ENCODE measurements at places on chromosomes 12 and 14. TPM values are rescaled to one million over a fixed set of nuclear protein-coding genes. Genes with fewer than 3 reads are reported as not detected.

The TTC8 gene
- total RNA-seq: 23.8 TPM

The ADGRD1 gene
- under 0.01 TPM for total RNA-seq

The VRTN gene
- not detected for total RNA-seq

GRCh38 chr12:21438643-21439042 is 1.2 kb downstream of the PYROXD1 start:
- no peak for DNase-seq

DNA sequence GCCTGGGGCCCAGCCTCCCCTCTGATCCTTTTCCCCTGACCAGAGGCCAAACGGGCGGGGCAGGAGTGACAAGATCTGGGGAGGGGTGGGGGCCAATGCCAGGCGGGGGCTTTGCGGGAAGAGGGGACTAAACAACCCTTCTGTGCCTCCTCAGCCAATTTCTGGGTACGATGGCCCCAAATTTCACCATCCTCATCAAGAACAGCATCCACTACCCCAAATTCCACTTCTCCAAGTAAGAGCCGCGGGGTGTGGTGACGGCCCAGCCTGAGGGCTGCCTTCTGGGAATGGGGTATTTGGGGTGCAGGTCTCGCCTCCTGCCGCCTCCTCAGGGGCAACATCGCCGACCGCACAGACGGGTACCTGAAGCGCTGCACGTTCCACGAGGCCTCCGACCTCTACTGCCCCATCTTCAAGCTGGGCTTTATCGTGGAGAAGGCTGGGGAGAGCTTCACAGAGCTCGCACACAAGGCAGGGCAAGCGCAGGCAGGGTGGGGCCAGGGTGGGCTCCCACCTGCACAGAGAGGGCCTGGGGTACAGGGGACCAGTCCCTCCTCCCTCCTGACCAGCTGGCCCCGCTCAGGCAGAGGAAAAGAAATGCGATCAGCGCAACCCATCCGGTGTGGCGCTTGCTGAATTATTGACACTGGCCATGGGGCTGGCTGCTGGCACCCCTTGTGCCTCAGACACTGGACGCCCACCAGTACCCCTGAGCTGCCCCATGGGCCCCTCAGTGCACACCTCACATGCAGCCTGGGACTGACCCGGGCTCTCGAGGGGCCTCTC is 1.7 kb downstream of the P2RX2 start:
- no peak for DNase-seq

DNA sequence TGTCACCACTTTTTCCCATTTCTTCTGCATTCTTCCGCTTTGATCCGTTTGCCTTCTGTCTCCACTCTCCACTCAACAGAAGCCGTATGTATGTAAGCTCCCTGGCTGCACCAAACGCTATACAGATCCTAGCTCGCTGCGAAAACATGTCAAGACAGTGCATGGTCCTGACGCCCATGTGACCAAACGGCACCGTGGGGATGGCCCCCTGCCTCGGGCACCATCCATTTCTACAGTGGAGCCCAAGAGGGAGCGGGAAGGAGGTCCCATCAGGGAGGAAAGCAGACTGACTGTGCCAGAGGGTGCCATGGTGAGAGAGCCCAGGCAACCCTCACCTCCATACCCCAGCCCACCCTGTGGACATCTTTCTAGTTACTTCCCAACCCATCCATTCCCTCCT is 8.3 kb downstream of the GLI1 start:
- DNase-seq: no peak

- peak; percentile 13 for DNase-seq
Measured at GRCh38 chr12:64390275-64390851, at the start of gene C12orf56. C12orf56 (minus strand) TSS chr12:64390758; CDS start chr12:64390565, 193 bp downstream.

DNA sequence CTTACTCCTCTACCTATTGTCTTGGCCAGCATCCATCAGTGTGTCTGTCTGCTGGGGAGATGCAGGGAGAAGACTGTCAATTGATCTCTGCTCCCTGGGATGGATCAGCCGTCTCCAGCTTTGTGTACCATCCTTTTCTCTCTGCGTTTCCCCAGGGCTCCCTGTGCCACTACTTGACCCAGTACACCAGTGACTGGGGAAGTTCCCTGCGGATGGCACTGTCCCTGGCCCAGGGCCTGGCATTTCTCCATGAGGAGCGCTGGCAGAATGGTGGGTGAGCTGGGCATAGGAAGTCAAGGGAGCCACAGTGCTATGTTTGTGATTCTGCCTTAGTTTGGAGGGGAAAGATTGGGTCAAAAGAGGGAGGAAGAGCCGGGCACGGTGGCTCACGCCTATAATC is 5.1 kb downstream of the AMHR2 start:
- no peak for DNase-seq

DNA sequence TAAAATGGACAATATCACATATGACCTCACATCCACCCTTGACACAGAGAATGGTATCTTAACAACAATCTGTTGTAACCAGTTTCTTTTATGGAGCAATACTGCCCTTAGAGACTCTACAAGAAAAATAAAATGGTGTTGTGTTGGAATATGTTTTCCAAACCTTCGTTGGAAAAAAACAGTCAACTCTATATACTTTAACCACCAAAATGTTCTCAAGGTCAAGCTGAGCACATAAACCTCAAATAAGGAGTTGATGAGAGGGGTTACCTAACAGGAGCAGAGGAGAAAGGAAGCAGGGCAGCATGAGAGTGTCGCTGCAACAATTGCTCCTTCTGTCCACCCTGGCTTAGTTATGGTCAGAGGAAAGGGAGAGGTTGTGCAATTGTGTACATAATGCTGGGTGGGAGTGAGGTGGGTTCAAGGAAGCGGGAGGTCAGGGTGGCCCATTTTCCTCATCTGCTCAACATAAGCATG is 179.2 kb upstream of the BMP4 start:
- DNase-seq: peak; percentile 45

- DNase-seq: no peak
Measured at GRCh38 chr12:50514526-50515276, 9.9 kb downstream of the DIP2B start.

- no peak for DNase-seq
Measured at GRCh38 chr12:130063866-130064265, 98.4 kb upstream of the FZD10 start.

- peak; percentile 41 for DNase-seq
Measured at GRCh38 chr14:104585966-104586697, 6.6 kb downstream of the C14orf180 start.

DNA sequence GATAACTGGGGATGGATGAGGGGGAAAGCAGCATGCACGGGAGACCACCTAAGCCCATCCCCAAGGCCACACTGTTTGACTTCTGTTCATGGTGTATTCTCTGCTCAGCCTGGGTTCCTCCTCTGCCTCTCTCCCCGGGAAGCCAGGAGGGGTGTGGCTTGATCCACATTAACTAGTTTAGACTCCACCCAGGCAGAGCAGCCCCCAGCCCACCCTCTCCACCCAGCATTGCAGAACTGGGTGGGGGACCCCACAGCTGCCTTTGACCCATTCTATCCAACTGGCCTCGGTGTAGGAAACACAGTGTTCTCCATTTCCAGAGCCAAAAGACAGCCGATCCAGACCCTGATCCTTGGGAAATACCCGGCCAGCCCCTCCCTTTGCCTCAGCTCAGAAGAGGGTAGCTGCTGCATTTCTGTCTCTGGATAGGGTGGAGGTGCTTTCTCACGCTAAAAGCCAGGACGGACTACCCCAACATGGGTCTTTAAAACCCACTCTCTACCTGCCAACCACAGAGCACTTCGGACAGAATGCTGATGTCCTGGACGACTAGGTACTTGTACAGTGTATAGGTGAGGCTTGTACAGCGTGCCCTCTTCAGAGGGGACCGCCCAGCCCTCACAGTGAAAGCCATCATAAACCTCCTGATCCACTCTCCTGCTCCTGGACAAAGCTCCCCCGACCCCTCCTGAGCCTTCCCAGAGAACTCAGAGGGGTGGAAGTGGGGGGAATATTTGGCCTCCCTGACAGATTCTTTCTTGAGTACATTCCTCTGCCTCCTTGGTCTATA is 9.4 kb downstream of the SPRYD3 start:
- no peak for DNase-seq

DNA sequence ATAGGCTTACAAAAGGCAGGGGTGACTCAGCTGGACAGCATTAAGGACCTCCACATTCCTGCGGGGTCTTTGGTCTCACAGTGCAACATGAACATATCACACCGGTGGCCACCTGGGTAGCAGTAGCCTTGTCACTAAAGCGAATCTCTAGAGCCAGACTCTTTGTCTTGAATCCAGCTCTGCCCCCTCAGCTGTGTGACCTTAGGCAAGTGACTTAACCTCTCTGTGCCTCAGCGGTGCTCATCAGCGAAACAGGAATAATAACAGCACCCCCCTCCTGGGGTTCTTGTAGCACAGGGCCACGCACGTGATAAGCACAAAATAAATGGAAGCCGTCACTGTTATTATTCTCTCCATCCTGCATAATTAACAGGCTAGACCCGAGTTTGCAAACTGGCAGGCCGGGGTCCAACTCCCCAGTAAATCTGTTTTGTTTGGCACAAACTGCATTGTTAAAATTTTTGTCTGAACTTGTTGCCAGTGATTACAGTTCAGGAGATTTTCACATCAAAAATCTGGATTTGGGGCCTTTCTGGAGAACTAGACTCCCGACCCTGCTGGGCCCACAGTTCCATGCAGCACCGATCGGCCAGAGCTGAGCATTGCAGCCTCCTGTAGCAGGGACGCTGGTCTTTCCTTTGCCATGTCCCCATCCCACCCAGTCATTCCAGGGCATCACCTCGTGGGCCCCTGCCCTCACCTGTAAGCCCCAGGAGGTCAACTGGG is 174.8 kb downstream of the PHETA1 start:
- DNase-seq: no peak
